Endothelial cell (in vitro differentiated cells): ENCODE measurements at places on chromosomes 1 and 21. TPM values are rescaled to one million over a fixed set of nuclear protein-coding genes. Genes with fewer than 3 reads are reported as not detected.

Gene B3GALT2
- total RNA-seq, result 0.10 TPM

Gene CLDN8
- not detected for total RNA-seq

Gene DIRAS3
- 0.49 TPM for total RNA-seq

Gene SMYD2
- total RNA-seq, result 44.1 TPM

Gene PIGR
- total RNA-seq, result not detected

Gene UBE2U
- total RNA-seq, result not detected

Gene CHIA
- not detected for total RNA-seq
